ENCODE measurements at places on chromosomes 1 and 21.

DNA sequence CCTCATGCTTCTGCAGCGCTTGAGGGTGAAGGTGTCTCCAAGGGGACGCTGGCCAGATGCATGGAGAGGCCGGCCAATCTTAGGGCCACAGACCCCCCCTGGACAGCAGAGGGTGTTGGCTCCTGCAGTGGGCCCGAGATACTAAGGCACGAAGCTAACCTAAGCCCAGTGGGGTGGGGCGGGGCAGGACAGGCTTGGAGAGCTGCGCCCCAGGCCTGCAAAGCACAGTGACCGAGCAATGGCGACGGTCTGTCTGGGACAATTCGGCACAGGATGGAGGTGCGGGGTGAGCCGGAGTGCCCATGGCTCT lies 1.3 kb downstream of the FNDC10 start:
- no peak for DNase-seq

DNA sequence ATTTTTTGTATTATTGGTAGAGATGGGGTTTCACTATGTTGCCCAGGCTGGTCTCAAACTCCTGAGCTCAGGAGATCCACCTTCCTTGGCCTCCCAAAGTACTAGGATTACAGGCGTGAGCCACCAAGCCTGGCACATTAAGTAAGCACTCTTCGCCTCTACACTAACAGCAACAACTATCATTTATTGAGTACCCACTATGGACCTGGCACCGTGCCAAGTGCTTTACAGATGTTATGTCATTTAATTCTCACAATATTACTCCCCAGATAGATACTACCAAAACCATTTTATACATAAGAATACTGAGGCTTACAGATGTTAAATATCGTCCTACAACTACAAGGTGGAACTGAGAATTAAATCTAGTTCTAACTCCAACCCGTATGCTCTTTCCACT lies 50.1 kb downstream of the TUT4 start:
- no peak for DNase-seq

GRCh38 chr21:45445369-45445768 lies 40.4 kb downstream of the COL18A1 start:
- no peak for DNase-seq

- DNase-seq: no peak
Measured at GRCh38 chr1:16006552-16007485, 2.8 kb downstream of the SRARP start.

- DNase-seq: no peak
Measured at GRCh38 chr1:76949503-76949902, 82.2 kb downstream of the ST6GALNAC5 start.

Data from stimulated activated CD8-positive, alpha-beta memory T cell treated with anti-CD3 and anti-CD28 coated beads, Interleukin-2, amount 100 ng/mL, for 1 hour (primary cell).